ENCODE measurements at places on chromosomes 5 and 9. TPM values are rescaled to one million over a fixed set of nuclear protein-coding genes. Genes with fewer than 3 reads are reported as not detected.

DNA sequence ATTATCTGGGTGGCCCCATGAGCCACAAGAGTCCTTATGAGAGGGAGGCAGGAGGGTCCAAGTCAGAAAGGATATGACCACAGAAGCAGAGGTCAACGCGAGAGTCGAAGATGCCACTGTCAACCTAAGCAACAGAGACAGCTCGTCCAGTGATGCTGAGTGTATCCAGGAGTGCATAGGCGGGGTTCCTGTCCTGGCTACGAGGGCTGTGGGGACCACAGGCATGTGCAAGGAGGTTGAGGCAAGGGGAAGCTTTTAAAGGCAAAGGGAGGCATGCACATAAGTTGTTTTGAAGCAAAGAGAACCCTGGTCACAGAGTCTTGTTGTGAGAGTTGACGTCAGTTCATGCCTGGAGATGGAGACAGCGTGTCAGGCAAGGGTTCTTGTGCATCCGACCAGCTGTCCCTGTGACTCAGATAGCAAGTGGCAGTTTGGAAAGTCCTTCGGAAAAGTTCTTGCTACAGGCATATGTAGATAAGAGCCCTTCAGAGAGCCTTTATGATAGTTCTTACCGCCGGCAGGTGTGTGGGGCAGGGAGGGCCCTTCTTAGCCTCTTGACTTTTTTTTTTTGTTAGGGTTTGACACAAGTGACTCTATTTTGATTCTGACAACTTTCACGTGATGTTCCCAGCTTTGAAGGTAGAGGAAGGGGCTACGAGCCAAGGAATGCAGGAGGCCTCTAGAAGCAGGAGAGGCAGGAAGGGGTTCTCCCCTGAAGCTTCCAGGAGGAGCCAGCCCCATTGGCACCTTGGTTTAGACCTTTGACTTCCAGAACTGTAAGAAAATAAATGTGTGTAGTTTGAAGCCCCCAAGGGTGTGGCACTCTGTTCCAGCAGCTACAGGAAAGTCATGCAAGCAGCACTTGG lies 66.0 kb upstream of the FCN1 start:
- DNase-seq: no peak

GRCh38 chr9:78221425-78221824 lies 14.4 kb upstream of the CEP78 start:
- DNase-seq: no peak

DNA sequence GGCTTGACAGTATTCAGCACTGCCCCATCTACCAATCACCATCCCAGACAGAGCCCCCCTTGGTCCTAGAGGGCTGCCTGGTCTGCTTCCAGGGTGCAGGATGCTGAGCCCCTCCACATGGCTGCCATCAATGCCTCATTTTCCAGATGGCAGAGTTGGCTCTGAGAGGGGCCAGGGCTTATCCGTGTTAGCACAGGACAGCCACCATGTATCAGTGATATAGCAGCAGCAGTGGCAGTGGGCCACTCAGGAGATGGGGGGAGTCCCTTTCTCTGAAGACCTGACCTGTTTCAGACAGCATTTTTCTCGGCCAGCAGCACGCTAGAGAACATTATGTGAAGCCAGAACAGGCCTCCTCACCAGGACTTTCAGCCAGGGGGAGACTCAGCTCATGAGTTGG lies 1.6 kb upstream of the SMIM32 start:
- no peak for DNase-seq

- DNase-seq: no peak
These were observed 80.3 kb downstream of the RXRA start for GRCh38 chr9:134406366-134407120.

DNA sequence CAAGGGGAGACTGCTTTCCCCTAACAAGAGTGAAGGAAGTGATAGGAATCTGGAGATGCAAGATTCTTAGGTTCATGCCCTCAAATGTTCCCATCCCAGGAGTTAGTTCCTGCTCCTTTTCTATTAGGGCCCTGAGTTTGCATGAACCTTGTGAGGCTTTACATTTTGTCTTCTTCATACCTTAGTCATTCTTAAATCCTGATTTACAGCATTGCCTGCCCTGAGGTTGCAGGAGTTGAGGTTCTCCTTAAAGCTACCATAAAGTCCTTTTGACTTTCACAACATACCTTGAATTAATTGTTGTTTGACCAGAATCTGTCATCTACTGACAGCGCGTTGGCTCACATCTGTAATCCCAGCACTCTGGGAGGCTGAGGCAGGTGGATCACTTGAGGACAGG lies 151.5 kb upstream of the ABCA1 start:
- DNase-seq: no peak

- DNase-seq: no peak
These were observed 187.6 kb upstream of the EFNA5 start for GRCh38 chr5:107858324-107858723.

- DNase-seq: no peak
These were observed 112.6 kb upstream of the ZNF608 start for GRCh38 chr5:124859027-124859426.

DNA sequence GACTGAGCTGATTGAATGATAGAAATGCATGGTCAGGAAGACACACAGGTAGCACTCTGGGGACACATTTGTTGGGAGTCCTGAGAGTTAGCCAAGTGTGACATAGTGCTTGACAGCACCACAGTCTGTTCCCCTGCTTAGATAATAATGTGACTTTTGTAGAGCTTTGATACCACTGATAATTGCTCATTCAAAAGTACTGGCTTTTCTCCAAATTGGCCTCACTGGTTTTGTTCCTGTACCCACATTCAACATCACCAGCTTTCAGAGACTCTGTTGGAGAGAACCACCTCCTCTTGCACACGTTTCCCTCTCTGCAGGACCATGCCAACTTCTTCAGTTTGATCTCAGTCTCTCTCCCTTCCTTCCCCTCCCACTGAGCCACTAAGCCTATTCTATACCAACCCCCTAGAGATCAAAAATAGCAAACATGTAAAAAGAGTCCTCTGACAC lies 52.5 kb upstream of the IL7R start:
- no peak for DNase-seq

DNA sequence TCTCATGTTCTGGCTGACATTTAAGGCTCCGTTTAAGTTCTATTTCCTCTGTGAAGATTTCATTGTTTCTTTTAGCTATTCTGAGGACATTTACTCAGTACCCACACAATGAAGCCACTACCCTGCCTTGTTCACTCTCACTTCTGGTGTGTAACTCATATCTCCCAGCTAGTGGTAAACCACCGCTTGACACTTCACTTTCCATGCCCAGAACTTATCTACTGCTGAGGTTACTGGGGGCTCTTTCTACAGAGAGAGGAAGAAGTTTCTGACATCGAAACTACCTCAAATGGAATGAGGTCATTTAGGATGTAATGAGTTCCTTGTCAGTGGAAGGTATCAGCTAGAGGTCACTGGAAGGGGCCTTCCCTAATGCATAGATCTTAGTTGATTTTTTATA lies 501.5 kb downstream of the DMAC1 start:
- DNase-seq: no peak

DNA sequence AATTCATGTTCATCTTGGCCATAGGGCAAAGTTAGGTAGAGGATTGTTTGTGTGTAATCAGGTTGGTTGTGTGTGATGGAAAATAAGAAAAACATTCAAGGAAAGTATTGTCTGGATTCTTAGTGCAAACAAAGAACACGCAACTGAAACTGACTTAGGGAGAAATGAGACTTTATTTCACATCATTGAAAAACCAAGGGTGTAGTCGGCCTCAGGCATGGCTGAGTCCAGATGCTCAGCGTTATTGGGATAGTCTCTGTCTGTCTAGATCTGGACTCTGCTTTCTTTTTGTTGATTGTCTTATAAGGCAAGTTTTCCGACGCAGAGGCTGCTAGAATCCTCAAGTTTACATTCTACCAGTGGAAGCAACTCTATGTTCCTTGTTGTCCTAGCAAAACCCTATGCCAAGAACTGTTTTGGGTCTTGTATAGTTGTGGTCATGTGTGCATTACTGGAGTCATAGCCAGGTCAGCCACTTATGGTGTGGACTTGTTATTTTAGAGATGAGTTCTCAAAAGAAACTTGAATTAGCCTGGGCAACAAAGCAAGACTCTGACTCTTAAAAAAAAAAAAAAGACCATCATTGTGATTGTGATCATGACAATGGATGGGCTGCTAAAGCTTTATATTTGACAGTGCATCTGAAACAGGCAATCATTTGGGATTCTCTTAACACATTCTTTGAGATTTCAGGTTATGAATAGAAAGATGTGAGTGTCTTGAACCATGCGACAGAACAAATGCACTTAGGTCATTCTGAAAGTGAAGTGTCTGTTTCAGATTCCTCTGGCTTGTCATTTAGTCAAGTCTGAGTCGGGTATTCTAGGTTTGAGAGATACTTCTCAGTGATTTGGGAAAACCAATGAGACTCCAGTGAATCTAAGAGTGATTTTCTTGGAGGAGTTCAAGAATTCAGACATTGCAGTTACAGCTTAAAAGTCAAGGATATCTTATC lies 82.6 kb downstream of the DOCK2 start:
- DNase-seq: no peak

Gene AJM1
- polyA plus RNA-seq: 0.64 TPM

Data from right renal cortex interstitium (tissue), 3 donors.